Myocyte (in vitro differentiated cells): ENCODE measurements at places on chromosomes 13 and 19.

DNA sequence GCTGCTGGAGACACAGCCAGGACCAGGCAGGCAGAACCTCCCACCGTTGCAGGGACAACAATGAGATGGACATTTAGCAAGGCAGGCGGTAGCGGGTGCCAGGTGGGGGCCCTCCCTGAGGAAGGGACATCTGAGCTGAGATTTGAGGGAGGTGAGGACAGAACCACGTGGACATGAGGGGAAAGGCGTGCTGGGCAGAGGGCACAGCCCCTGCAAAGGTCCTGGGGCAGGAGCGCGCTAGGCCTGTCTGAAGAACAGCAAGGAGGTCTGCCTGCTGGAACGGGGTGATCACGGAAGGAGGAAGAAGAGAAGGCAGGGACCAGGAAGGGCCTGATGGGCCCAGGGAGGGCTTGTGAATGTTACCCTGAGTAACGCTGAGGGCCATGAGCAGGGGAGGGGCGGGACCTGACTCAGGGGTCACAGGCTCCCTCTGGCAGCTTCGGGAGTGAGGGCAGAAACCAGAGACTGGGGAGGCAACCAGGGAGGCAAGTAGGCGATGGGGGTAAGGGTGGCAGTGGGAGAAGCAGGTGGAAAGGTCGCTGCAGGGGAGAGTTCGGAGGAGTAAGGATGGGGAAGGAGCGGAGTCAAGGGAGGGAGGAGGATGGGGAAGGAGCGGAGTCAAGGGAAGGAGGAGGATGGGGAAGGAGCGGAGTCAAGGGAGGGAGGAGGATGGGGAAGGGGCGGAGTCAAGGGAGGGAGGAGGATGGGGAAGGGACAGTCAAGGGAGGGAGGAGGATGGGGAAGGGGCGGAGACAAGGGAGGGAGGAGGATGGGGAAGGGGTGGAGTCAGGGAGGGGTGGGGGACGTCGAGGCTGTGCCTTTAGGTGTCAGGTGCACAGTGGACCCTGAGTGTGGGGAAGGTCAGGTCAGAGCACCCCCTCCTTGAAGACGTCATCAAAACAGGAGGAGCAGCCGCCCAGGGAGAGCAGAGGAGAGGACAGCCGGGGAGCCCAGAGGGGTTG is 15.7 kb upstream of the B3GNT3 start:
- no peak for DNase-seq

DNA sequence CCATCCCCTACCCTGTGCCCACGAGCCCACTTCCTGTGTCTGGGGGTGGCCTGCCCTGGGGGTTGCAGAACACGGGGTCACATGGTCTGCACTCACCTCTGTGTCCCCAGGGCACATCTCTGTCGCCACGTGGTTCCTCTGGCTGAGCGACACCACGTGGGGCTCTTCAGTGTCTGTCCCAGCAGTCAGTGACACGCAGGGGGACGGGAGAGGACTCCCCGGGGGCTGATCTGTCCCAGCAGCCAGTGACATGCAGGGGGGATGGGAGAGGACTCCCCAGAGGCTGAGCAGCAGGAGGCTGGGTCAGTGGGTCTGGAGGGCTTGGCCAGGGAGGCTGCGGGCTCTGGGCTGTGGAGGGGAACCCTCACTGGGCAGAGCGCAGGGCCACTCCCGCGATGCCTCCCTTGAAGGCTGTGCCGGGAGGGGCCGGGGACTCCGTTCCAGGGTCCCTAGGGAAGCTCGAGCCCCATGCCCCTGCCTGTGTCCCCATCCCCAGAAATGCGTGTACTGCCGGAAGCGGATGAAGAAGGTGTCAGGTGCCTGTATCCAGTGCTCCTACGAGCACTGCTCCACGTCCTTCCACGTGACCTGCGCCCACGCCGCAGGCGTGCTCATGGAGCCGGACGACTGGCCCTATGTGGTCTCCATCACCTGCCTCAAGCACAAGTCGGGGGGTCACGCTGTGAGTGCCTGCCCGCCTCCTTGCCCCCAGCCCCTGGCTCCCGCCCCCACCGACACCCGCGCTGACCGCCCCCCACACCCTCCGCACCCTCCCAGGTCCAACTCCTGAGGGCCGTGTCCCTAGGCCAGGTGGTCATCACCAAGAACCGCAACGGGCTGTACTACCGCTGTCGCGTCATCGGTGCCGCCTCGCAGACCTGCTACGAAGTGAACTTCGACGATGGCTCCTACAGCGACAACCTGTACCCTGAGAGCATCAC is 174.8 kb downstream of the KDM4B start:
- DNase-seq, result no peak

- no peak for DNase-seq
Observed at GRCh38 chr19:33440682-33441081, 67.2 kb downstream of the CEBPG start.

GRCh38 chr13:103388839-103389238 is 322.6 kb upstream of the SLC10A2 start:
- DNase-seq, result no peak

GRCh38 chr19:46840498-46840942 is 10.1 kb downstream of the AP2S1 start:
- peak; percentile 62 for DNase-seq

DNA sequence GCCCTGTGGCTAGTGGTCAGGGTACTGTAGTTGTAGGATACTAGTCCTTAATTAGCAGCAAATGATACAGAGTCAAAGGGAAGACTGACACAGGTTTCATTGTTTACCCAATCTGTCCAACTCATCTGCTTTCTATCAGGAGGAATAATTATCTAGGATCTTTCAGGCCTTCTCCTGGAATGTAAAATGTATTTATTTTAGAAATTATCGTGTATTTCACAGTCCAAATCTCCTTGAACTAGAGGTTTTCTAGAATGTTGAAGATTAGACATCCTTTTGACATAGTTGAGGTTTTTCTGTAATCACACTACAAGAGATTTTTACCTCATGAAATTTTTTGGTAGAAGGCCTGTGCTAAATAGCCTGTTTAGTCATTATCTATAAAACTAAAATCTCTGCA is 1694.8 kb upstream of the PCDH20 start:
- no peak for DNase-seq

- DNase-seq, result no peak
Observed at GRCh38 chr13:107104631-107105030, 536.7 kb upstream of the ARGLU1 start.

DNA sequence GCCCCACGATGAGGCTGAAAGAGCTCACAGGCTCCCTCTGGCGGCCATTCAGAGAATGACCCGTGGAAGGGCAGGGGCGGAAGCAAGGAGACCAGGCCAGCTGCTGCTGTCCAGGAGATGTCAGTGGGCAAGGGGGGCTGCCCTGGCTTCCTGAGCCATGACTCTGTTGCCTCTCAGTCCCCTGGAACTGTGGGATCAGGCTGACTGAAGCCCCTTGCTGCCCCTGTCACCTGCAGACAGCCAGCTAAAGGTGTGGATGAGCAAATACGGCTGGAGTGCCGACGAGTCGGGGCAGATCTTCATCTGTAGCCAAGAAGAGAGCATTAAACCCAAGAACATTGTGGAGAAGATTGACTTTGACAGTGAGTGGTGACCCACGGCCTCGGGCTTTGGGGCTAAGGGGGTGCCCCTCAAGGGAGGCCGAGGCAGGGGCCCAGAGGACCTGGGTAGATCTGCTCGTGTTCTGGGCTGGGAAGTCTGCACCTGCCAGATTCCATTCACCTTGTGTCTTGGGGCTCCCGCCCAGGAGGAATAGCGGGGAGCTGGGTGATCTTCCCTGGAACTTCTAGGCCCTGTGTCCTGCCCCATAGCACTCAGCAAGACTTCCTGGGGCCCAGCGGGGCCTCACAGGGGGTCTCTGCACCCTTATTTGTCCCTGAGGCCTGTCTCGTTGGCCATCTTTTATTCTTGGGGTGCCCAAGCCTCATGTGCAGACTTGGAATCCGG is 12.5 kb upstream of the ACTN4 start:
- peak; percentile 84 for DNase-seq

DNA sequence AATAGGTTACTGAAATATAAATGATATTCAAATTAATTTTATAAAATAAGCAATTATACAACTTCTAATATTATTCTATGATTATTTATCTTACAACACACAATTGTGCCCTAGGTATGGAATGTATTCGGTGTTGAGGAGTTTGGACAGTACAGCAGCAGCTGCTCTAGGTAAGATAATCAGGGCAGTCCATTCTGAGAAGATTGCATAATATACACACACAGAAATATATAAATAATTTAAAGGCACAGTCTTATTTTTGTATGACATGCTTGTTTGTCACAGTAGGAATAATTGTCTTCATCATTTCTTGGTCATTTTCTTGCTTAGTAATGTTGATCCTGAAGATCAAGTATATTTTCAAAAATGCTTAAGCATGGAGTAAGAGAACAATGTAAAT is 849.4 kb upstream of the MIR17HG start:
- peak; percentile 39 for DNase-seq

DNA sequence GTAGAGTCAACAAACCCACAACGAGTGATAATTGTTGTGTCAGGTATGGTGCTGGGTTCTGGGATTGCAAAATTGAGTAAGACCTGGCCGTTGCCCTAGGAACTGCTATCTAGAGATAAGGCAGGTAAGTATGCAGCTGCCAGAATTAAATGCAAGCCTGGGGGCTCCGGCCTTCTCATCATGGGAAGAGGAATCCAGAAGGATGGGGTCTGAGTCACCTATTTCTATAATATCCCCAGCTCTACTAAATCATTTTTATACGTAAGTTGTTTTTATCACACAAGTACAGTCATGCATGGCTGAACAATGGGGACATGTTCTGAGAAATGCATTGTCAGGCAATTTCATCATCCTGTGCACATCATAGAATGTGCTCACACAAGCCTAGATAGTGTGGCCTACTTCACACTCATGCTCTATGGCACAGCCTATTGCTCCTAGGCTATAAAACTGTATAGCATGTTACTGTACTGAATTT is 203.0 kb downstream of the KLF5 start:
- no peak for DNase-seq

DNA sequence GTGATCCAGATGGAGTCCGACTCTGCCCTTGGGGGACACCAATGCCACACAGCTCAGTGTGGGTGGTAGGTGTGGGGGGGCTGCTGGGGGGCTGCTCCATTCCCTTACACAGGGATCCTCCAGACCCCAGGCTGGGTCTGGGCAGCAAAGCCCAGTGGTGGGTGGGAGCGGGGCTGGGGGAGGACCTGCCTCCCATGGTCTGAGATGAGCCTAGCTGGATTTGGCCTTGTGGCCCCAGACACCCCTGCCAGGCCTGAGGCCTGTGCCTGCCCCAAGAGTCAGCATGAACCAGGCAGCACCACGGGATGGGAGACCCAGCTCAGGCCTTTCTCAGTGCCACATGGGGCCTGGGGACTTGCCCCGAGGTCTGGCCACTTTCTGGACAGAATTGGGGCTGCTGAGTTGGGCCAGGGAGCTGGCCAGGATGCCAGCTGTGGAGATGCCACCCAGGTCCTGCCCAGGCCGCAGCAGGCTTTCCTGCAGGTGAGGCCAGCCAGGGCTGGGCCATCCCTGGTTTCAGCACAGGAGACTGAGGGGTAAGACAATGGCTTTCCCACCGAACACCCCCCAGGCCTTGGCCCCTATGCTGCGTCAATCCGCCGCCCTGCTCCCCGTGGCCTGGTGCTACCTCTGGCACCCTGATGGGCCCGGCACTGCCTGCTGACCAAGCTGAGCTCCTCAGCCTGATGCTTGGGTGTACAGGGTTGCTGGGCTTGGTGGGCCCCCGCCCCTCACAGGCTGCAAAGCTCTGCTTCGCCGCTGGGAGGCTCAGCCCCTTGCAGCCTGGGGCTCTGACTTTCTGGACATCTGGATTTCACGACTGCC is 24.2 kb downstream of the CEBPG start:
- DNase-seq, result no peak

DNA sequence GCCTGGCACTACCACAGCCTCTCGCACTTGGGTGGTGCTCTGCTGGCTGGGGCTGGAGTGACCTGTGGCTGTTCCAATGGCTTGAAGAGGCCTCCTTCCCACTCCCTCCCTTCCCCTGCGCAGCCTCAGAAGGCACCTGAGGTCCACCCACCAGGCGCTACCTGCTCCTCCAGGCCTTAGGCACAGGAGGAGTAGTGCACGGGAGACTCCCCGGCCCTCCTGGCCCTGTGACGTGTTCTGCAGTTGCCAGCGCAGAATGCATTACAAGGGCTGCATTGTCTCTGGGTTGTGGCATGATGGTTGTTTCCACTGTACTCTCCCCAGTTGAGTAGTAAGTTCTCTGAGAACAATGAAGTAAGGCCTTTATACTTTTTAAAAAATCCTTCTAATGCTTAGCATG is 128.6 kb downstream of the TEX29 start:
- DNase-seq, result no peak

DNA sequence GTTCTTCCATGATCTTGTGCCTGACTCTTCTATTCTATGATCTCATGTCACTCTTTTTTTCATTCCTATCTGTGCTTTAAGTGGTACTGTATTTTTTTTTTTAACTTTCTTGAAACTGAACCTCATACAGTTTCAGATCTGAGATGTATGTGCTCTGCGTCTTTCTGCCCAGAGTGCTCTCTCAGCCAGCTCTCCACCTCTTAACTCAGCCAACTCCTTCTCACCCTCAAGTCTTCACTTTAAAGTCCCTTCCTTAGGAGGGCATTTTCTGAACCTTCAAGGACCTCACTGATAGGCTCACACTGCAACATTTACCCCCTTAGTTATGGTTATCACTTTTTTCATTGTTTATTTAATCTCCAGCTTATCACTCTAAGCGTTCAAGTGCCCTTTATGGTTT is 158.7 kb downstream of the IRS2 start:
- no peak for DNase-seq

DNA sequence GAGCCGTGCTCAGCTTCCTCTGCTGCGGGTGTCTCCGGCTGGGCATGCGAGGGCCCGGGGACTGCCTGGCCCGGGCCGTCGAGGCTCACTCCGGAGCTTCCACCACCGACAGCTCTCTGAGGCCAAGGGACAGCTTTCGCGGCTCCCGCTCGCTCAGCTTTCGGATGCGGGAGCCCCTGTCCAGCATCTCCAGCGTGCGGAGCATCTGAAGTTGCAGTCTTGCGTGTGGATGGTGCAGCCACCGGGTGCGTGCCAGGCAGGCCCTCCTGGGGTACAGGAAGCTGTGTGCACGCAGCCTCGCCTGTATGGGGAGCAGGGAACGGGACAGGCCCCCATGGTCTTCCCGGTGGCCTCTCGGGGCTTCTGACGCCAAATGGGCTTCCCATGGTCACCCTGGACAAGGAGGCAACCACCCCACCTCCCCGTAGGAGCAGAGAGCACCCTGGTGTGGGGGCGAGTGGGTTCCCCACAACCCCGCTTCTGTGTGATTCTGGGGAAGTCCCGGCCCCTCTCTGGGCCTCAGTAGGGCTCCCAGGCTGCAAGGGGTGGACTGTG is 1.2 kb downstream of the S1PR4 start:
- DNase-seq, result no peak

DNA sequence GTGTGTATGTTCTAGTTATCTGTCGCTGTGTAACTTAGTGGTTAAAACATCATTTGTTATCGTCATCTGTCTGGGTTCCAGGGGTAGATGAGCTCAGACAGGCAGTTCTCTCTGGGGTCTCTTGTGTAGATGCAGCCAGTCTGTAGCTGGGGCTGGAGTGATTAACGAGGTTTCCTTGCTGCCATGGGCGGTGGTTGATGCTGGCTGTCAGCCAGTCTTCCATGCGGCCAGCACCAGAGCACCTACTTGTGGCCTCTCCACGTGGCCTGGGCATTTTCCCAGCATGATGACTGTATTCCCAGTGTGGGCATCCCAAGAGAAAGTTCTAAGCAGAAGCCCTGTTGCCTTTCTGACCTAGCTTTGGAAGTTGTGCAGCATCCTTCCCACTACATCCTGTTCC is 10.7 kb downstream of the ERCC5 start:
- peak; percentile 73 for DNase-seq

- peak; percentile 100 for DNase-seq
Observed at GRCh38 chr19:48332662-48333466, 7.5 kb downstream of the EMP3 start.

GRCh38 chr13:78241278-78241919 is 322.8 kb upstream of the EDNRB start:
- DNase-seq, result peak; percentile 46
